ENCODE measurements at places on chromosomes 16 and 17.

DNA sequence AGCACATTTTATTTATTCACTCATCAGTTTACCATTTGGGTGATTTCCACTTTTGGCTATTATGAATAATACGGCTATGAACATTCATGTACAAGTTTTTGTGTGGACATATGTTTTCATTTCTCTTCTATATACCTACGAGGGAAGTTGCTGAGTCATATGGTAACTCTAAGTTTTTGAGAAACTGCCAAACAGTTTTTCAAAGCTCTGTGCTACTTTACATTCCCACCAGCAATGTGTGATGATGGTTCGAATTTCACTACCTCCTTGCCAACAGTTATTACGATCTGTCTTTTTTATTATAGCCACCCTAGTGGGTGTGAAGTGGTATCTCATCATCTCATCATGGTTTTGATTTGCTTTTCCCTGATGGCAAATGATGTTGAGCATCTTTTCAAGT, 63.7 kb upstream of the MRTFB start:
- no peak for DNase-seq

DNA sequence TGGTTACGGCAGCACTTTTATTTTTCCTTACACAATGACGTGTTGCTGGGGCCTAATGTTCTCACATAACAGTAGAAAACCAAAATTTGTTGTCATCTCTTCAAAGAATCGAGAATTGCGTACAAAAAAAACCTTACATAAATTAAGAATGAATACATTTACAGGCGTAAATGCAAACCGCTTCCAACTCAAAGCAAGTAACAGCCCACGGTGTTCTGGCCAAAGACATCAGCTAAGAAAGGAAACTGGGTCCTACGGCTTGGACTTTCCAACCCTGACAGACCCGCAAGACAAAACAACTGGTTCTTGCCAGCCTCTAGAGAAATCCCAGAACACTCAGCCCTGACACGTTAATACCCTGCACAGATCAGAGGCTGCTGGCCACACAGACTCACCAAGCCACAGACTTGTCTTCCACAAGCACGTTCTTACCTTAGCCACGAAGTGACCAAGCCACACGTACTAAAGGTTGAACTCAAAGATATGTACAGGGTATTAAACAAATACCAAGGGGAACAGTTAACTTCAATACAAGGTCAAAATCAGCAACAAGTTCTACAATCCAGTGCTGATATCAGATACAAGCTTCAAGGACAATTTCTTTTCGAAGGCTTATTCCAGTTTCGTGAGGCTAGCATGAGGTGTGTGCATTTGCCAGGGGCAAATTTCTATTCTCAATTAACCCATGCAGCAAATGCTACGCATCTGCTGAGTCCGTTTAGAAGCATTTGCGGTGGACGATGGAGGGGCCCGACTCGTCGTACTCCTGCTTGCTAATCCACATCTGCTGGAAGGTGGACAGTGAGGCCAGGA, 2.4 kb downstream of the ACTG1 start:
- no peak for DNase-seq

DNA sequence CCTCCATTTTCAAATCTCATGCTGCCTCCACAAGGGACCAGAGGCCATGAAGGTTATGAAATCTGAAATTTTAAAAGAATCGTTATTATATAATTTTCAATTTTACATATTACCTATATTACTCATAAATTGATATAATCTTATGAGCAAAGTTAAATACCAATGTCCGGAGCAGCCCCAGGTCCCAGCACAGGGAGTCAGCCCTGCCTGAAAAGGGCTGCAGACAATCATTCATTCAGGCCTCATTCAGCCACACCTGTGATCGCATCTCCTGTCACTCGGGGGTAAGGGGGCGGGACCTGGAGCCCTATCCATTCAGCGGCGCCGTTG, 172.5 kb downstream of the AHSP start:
- peak; percentile 97 for DNase-seq

DNA sequence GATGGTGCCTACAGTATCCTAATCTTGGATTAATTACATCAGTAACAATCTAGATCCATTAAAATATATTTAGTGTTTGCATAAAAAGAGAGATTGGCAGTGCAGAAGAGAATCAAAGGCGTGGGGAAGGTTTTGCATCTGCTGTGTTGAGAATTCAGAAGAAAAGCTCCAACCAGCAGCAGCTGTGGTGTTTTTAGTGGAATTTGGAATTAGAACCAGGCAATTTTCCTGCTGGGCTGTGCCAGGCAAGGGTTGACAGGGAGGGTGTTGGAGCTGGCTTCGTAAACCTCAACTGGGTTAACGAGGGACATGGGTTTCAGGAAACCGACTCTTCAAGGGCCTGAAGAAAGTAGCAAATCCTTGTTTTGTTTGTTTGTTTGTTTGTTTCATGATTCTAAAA, 107.8 kb upstream of the WSCD1 start:
- DNase-seq = no peak

- DNase-seq = no peak
These were observed 36.4 kb upstream of the CORO6 start for GRCh38 chr17:29659155-29659554.

GRCh38 chr16:56987692-56988091, 1.7 kb upstream of the NLRC5 start:
- no peak for DNase-seq

GRCh38 chr16:30535106-30535776, 583 bp upstream of the ZNF747 start:
- DNase-seq = no peak

DNA sequence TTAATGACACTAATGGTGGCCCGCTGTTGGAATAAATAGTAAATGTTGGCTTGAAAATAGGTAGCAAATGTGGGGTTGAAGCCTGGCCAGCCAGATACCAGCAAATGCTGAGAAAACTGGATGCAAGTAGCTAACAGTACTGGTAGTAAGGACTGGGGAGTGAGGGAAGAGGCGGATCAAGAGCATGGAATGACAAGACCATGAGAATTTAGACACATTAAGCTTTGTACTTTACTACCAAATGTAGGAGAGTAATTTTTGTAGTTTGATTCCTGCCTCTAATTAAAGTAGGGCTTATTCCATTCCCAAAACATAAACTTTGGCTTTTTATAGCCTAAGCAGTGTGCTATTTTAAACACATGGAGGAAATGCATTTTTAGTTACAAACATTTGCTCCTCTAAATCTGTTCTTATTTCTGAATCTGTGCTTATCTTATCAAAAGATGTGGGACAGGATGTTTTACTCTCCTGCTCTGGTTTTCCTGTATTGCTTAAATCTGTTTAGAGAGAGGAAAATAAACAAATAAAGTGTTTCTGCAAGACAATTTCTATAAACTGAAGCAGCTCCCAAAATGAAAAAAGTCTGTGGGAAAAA, 44.1 kb downstream of the CFDP1 start:
- DNase-seq = no peak

GRCh38 chr16:11609474-11610120, 22.9 kb upstream of the LITAF start:
- DNase-seq = no peak

DNA sequence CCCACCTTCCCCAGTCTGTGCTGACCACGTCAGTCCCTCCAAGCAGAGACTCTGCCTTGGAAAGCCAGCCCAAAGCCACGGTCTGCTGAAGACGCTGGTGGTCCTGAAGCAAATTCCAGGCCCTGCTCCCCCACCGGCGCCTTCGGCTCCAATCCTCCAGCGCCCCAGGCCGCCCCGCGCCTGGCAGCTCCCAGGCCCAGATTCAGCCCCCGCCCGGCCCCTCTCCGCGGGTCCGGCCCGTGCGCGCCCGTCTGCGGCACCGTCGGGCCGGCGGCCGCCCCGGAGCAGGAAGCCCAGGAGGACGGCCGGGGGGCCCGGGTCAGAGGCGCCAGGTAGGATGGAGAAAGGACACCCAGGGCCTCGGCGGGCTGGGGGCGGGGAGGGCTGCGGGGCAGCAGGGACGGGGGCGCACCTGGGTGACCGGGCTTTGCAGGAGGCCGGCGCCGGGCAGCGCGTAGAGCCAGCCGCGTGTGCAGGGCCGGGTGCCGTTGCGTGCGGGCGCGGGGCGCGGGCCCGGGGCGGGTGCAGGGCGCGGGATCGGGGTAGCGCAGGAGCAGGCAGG, 594 bp upstream of the SLC22A31 start:
- DNase-seq = no peak

DNA sequence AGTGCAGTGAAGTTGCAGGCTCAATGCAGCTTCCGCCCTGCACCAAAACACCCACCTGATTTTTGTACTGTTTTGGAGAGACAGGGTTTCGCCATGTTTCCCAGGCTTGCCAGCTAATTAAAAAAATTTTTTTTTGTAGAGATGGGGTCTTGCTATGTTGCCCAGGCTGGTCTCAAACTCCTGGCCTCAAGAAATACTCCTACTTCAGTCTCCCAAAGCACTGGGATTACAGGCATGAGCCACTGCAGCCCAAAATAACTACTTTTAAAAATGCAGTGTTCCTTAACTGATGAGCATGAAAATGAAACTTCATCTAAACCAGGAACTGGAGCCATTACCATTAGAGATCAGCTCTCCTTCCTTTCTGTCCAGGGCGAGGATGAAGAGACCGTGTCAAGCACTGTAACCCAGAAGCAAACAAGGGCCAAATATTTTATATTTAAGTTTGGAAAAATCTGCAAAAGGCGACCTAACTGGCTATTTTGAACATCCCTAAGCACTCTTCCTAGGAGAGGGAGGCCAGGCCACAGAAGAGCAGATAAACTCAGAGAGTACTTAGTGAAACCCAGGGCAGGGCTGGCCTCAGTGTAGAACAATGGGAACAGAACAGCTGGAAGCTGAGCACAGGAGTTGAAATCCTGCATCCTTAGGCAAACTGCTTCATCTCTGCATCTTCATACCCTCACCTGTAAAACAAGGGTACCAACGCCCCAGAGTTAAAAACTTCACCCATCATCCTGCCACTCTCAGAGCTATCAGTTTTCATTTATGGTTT, 24.0 kb downstream of the CREBBP start:
- no peak for DNase-seq

GRCh38 chr17:34363183-34363661, at the start of gene CCL1:
Gene CCL1, minus strand, starts transcription at chr17:34363233. Its CDS starts 72 bp downstream, at chr17:34363161.
- no peak for DNase-seq

DNA sequence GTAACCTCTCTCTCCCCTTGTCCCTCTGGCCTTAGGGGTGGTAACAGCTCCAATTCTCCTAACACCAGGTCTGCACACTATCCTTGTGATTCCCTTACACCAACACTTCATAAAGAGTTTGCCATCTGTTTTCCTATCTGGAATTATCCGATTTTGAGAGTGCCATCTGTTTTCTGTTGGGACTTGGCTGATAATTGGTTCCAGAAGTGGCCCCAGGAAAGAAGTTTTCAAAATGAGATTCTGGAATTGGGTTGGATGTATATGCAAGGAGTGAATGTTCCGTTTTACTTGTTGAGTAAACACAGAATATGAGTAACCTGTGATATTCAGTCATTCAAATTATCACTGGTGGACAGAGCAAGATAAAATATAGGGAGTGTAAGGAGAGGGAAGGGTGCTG, 134.1 kb upstream of the HS3ST3A1 start:
- DNase-seq = no peak

GRCh38 chr17:5437721-5438317, 1.1 kb downstream of the C1QBP start:
- no peak for DNase-seq

GRCh38 chr17:19541445-19541844, 7.8 kb downstream of the SLC47A1 start:
- no peak for DNase-seq

- no peak for DNase-seq
These were observed 13.3 kb downstream of the CDH3 start for GRCh38 chr16:68658341-68658973.

GRCh38 chr17:47778184-47778635, 43.4 kb downstream of the OSBPL7 start:
- DNase-seq = no peak

DNA sequence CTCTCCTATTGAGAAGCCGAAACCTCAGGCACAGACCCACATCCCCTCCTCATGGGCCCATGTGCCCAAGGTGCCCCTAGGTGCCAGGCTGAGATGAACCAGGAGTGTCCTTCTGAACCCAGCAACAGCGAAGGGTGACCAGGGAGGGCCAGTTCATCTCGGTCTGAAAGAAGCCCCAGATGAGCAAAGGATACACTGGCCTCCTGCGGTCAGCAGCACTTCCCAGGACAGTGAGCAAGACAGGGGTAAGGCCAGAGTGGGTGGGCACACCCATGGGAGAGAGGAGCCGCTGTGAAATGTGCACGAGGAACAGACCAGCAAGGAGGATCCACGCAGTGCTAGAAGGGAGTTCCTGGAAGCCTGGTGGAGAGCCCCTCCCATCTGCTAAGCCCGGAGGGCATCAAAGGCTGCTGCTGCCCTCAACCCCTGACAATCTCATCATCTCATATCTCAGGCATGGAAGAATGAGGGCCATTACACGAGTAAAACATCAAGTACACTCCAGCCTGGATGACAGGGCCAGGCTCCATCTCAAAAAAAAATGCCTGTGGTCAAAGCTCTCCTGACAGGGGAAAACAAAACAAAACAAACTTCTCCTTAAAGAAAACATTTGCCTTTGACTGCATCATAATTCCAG, 3.3 kb upstream of the HBZ start:
- DNase-seq = no peak

- peak; percentile 71 for DNase-seq
These were observed 355.3 kb downstream of the TOX3 start for GRCh38 chr16:52191531-52192134.

DNA sequence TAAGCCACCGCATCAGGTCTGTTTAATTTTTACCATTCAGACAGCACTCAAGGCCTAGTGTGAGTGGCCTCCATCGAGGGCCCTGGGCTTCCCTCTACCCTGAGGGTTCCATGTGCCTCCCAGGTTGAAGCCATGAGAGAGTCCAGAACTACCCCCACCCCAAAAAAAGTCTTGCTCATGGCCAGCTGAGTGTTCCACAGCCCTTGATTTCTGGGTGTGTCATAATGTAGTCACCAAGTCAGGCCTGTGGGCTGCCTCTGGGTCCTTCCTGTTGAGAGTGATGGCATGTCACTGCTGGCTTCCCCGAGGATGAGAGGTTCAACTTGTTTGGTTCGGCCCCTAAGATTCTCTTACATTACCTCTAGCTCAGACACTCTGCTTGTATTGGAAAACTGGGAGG, 100.6 kb downstream of the PITPNC1 start:
- no peak for DNase-seq

GRCh38 chr17:37598145-37598544, 11.1 kb downstream of the SYNRG start:
- no peak for DNase-seq

All from SHP77 (cell line).